ENCODE measurements at places on chromosomes 11 and 22.

GRCh38 chr11:1368966-1369365 lies 20.8 kb upstream of the BRSK2 start:
- DNase-seq = no peak

DNA sequence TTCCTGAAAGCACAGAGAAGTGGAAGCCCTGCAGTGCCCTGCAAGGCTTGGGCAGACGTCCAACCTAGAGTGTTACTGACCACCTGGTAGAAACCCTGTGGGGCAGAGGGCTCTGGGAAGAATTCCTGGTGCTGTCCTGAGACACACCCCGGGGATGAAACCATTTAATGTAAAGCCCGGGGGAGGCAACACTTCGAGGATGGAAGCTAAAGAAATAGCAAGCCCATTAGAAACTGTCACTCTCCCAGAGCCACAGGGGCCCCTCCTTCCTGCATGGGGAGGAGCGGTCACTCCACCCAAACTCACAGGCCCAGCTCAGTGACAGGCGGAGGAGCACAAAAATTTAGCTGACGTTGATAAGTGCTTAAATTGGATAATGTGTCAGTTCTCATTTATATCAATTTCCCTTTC lies 57.6 kb downstream of the NRXN2 start:
- peak; percentile 15 for DNase-seq

- DNase-seq = no peak
Observed at GRCh38 chr22:49362211-49362839, 465.3 kb downstream of the BRD1 start.

DNA sequence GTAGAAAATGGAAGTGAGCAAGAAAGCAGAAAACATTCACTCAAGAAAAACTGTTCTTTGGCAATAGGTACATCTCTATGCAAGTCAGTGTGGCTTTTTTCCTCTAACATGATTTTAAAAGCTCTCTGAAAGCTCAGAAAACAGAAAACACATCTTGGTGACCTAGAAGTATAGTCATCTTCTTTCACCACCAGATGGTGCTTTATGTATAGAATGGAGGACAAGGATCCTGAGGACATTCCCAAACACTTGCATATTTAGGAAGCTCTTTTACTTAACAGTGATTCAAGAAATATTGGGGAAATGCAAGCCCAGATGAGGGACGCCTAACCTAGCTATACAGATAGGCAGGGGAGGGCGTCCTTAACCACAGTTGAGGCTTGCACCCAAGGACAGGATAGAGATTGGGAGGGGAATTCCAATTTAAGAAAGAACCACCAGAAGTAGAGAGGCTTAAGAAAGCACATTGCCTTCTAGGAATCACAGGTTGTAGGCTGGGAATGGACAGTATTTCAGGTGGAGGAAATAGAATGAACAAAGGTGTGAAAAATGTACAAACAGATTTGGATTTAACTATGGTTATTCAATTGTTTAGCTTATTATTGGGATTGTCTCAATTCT lies 13.8 kb upstream of the CCDC81 start:
- no peak for DNase-seq

DNA sequence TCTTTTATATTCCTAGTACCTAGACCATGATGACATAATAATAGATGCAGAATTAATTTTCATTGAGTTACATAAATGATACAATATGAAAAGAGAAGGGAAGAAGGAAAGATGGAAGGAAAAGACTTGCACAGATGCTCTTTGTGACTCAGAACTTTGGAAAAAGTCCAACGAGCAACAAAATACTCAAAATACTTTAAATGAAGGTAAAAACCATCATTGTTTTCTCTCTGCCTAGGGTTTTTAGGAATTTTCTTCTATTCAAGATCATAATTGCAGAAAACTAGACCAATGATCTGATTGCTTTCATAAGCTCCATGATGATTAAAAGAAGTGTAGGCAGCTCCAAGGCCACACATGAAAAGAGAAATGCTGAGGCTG lies 276.9 kb downstream of the KIRREL3 start:
- DNase-seq = no peak

DNA sequence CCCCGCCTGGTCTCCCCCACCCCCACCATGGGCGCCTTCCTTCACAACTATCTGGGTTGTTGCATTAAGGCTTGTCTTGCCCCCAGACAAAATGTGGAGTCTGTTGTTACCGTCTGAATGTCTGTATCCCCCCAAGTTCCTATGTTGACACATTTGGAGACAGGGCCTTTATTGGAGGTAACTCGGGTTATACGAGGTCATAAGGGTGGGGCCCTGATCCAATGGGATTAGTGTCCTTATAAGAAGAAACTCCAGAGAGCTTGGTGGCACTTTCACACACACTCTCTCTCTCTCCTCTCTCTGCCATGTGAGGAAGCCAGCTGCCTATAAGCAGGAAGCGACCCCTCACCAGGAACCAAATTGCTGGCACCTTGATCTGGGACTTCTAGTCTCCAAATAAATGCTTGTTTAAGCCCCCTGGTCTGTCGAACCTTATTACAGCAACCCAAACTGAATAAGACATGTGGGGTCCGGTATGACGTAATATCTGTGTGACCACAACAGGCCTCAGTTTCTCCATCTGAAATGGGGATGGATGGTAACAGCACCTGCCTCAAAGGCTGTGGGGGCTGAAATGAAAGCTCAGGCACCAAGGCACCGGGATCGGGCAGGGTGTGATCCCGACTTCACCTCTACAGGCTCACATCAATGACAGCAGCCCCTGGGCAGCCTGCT lies 222.3 kb downstream of the CTTN start:
- DNase-seq = no peak

GRCh38 chr11:13782390-13783075 lies 114.1 kb downstream of the FAR1 start:
- no peak for DNase-seq

DNA sequence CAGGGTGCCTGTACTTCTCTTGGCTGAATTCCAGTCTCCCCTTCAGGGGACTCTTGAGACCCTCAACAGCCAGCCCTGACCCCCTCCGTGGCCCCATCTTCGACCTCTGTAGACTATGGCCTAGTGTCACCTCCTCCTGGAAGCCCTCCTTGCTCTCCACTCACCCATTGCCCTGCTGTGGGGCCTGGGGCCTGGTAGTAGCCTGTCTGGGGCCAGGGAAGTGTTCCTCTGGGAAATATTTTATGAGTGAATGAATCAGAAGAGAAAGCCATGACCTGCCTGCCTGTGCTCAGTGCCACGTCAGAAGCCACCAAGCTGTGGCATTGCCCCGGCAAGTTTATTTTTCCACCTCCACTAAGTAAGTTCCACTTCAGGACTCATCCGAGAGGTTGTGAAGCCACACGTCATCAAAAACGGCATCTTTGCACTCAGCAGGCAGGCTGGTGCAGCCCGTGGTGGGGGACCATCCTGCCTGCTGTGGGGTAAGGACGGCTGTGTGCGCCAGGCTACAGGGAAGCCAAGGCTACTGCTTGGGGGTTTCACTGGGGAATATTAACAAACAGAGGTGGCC lies 59.6 kb upstream of the PPARA start:
- peak; percentile 35 for DNase-seq

- DNase-seq = peak; percentile 71
Observed at GRCh38 chr22:21866833-21867527, 465 bp downstream of the MAPK1 start.

DNA sequence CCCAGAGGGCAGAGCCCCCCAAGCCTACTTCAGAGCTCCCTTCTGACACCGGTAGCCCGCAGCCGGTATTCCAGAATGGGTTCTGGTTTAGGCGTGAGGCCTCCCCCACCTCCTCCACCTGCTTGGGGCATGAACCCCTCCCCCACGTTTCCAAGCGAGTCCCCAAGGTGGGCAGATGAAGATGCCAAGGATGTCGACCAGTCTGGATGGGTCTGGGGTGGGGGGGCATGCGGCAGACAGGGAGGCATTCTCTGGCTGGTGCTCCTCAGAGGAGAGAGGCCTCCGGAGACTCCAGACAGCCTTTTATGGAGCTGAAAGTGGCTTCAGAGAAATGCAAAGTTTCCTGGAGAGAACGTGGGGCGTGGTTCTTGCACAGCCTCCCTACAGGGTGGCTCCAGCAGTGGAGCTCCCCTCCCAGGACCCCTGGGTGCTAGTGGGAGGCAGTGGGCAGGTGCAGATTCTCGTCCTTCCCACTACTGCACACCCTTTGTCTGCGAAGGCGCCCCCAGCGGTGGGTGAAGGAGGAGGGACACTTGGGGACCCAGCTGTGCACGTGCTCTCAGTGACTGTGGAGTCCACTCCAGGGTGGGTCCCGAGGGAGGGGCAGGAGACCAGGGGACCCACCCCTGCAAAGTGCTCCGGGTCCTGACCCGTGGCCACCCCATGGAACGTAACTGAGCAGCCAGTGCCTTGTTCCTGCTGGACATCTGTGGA lies 4.2 kb downstream of the CCND1 start:
- DNase-seq = peak; percentile 52

GRCh38 chr11:72230764-72231365 lies 6.3 kb downstream of the INPPL1 start:
- DNase-seq = no peak

DNA sequence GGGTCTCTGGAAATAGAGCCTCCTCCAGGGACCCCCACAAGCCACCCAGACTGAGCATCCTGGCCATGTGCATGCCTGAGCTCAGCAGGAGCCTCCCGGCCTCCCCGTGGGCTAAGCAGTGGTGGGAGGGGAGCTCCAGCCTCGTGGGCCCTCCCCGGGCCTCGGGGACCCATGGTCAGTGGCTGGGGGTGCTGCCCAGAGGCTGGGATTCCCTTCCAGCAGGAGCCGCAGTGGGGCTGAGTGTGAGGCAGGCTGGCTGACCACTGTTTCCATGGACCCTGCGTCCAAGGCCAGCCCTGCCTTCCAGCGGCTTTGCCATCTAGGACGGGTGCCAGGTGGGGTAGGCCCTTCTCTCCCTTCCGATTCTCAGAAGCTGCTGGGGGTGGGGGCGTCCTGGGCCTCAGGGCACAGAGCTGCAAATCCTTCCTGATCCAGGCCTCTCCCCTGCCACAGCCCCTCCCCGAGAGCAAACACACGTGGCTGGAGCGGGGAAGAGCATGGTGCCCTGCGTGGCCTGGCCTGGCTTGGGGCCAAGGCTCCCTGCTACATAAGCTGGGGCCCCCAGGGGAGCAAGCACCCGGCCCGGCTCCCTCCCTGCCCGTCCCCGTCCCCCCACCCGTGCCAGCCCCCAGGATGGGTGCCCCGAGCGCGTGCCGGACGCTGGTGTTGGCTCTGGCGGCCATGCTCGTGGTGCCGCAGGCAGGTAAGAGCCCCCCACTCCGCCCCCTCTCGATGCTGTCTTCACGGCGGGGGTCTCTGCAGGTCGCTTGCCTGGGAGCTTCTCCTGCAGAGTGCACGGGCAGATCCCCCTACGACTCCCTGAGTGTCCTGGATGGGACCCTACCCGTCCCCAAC lies at the start of gene MUC5B:
Gene MUC5B, plus strand, starts transcription at position 576 of the 855 bp plus-strand sequence. Its CDS starts 58 bp downstream, at position 634.
- DNase-seq = peak; percentile 91

DNA sequence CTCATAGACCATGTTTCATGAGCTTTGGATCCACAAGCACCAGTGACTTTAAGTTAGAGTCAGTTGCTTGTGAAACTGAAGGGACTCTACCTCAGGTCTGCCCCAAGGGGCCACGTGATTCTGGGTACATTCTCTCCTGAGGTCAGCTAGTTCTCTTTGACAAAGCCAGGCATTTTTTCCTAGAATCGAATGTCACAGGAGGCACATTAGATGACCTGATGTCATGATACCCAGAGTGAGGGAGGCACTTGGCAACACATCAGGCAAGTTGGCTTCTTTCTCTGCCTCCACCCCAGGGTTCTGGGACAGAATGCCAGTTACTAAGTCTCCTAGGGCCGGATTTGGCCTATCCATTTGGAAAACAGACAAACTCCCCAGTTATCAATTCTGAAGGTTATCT lies 93.0 kb downstream of the APIP start:
- no peak for DNase-seq

- no peak for DNase-seq
Observed at GRCh38 chr11:77547863-77548551, 41.7 kb upstream of the AQP11 start.

GRCh38 chr11:126514061-126514693 lies 158.7 kb downstream of the ST3GAL4 start:
- DNase-seq = no peak

GRCh38 chr11:64246871-64247728 lies at the start of gene PPP1R14B:
TSS of gene PPP1R14B (minus strand) at chr11:64246943. CDS start at chr11:64246673, 270 bp downstream.
- DNase-seq = peak; percentile 92

GRCh38 chr11:10147195-10147594 lies 146.8 kb downstream of the SBF2 start:
- DNase-seq = no peak

DNA sequence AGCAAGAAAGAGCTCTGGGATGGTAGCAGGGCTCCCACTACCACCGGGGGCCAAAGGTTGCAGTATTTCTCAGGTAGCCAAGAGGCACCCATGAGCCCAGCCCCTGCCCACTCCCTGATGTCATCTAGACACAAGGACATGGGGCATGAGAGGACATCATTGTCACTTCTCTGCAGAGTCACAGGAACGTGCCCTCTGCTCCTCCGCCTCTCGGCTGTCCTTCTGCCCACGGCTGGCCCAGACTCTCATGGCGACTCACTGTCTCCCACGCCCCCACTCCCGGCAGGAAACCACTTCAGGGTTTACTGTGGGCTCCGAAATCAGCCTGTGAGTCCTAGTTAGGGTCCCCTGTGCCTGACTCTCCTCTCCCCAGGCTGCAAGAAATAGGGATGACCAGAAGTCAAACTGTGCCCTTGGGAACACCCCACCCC lies 1.8 kb upstream of the GAL start:
- DNase-seq = no peak

GRCh38 chr11:27395556-27396258 lies 32.7 kb upstream of the CCDC34 start:
- DNase-seq = no peak

GRCh38 chr11:21622995-21623394 lies 569.9 kb upstream of the ANO5 start:
- DNase-seq = no peak

DNA sequence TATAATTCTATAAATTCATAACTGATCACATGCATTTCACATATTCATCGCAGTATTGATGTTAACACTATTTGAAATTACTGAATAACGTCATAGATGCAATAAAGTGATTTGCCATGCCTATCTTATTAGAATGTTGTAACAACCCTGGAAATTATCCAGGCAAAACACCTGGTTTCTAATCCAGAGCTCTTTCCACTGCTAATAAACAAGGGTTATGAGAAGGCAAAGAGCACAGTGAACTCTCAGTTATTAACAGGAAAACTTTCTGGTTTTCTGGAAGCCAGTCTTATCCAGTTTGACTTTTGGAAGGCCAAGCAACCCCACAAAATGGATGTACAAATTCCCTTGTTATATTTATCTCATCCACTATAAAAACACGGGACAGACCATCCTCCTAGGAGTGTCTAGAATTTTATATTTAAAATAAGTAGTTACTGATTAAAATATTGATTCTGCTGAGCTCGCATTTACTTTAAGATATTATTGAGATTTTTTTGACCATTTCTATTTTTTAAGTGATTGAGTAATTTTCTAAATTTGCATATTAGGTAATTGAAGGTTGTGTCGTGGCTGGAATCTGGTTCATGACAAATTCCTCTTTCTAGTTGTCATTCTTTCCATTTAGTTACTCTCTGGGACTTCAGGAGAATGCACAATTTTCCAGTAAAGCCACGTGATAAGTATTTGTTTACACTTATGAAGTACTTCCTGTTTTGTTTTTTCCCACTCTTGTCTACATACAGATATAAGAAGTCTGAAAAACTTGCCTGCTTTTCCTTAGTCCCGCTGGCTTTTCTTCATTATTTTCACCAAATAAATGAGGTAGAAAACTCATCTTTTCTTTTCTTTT lies 47.9 kb downstream of the DCUN1D5 start:
- DNase-seq = no peak

Measured in mucosa of descending colon (tissue), 3 donors.